ENCODE measurements at places on chromosomes 4 and X.

DNA sequence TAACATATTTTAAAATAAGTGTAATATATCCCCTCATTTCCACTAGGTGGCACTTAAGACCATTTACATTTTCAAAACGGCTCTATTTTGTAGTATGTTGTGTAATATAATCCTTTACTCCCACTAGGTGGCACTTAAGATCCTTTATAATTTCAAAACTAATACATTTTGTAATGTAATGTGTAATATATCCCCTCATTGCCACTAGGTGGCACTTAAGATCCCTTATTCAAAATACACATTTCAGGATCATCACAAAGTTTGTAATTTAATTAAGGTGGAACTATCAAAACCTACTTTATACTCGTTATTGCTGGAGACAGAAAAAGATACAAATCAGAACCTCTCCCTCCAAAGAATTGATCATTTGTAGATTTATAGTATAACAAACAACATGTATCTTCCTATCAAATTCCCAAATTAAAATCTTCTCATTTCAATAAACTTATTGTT, 132.5 kb downstream of the ARHGAP6 start:
- peak; percentile 62 for DNase-seq

DNA sequence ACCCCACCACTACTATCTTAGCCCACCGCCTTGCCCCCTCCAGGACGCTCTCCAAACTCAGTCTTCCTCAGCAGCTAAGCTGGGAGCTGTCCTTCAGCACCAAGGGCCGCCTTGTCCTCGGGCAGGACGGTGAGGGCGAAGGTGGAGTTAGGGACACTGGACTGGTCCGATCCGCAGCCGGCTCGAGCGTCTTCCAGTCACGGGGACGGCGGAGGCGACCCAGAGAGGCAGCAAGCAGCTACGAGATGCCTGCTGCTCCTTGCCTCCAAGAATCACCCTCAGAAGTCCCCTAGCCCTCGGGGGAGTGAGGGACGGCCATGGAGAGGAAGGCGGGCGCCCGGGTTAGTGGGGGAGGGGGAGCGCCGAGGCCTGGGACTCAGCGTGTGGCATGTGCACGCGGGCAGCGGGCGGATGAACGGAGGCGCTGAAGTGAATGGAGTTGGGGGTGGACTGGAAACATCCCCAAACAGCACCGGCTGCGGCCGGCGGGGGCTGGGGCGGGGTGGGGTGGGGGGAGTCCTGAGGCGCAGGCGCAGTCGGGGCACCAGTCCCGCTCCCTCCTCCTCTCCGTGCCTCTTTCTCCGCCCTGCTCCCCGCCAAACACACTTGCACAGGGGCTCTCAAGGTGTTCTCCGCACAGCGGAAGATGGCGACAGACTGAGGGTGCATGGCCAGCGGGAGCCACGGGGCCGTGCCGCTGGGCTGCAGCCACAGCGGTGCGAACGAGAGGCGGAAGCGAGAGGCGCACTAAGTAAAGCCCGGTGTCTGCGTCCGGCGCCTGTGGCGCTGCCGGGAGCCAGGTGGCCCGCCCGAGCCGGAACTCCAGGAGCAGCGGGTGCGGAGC, at the start of gene NALF2:
TSS of gene NALF2 (plus strand) at position 545 of the 844 bp plus-strand sequence. CDS start 957 bp downstream, outside the sequence.
- DNase-seq: no peak

DNA sequence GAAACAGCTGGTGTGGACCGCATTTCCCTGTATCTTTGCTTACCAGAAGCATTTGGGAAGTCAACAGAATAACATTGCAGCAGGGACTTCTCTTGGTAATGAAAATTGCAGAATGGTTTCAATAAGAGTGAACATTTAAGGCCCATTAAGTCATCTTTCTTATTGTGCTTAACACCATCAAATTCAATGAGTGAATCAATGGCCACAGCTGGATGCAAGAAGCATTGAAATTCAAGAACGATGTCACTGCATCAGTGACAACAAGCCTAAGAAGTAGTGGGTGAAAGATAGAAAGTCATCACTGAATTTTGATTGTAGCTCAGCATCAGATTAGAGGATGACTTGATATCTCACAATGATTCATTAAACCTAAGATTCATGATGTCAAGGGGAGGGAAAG, 93.9 kb upstream of the GPM6A start:
- no peak for DNase-seq

- no peak for DNase-seq
Measured at GRCh38 chrX:10239611-10240064, 82.9 kb downstream of the CLCN4 start.

DNA sequence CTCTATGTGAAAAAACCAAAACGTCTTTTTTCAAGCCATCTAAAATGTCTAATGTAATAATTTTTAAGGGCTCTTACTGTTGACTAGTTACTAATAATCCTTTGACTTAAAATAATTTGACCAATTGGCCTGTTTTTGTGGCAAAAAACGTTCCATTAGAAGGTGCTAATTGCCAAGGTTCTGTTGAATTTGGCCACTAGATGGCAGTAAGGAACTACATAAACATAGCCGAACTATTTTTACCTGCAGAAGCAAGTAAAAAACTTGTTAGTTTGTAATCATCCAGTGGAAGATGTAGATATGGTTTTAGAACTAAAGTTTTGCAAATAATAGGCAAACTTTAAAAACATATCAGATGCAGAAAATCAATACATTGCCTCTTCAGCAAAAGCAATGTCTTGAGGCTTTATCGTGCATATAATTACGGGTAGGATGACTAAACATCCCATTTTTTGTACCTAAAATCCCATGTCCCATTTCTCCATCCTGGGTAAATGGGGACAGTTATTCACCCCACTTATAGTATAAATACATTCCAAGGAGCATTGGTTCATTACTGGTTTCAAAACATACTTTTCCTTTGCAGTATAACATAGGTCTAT, 57.6 kb downstream of the PROM1 start:
- DNase-seq: peak; percentile 67

- DNase-seq: no peak
Measured at GRCh38 chr4:75673959-75674328, 733 bp upstream of the G3BP2 start.
